ENCODE measurements at places on chromosomes 11 and 22.

DNA sequence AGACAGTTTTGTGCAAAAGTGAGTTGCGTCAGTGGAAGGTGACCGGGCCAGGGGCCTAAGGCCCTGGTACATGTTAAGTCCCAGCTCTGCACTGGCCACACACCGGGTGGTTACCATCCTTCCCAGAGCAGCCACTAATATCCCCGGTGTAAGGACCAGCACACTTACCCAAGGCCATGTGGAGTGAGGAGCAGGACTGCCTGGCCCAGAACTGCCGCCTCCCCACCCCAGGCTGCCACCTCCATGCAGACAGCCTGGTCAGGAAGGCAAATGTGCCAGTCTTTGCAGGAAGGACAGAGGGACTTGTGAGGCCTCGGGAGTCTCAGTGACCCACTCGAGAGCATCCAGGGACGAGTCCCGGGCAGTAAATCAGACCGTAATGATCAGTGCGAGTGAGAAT, 102.9 kb downstream of the MORC2 start:
- DNase-seq, result no peak

- no peak for DNase-seq
Measured at GRCh38 chr11:133240908-133241655, 291.2 kb downstream of the OPCML start.

DNA sequence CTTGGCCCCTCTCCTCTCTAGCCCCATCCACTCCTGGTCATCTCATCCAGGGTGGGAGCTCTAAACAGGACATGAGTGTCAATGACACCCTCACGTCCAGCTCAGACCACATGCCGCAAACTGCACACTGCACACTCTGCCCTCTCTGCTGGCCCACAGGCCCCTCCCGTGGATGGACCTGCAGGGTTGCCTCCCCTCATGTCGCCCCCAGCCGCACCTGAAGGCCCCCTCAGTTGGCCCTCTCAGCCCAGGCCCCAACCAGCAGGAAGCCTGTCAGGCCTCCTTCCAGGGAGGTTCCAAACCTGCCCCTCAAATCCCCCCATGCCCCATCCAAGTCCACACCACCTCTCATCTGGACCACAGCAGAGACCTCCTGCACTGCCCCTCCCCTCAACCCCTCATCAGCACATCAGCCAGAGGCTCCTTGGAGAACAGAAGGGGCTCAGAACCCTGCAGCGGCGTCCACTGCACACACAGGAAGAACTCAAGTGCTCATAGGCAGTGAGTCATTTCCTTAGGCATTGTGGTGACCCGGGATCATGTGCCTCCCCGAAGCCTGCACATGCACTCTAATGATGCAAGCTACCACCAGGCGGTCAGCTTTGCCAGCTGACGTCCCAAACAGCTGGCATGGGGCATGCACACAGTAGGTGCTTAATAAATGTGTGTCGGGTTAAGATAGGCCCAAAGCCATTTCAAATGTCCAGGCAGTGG, 12.9 kb upstream of the CDKN1C start:
- peak; percentile 19 for DNase-seq

GRCh38 chr22:43955040-43955882, at the start of gene SAMM50:
Gene SAMM50 (plus strand): TSS chr22:43955442. CDS start chr22:43955578, 136 bp downstream.
- peak; percentile 80 for DNase-seq

GRCh38 chr11:75589933-75590332, 27.9 kb downstream of the SERPINH1 start:
- DNase-seq, result no peak

Measured in activated CD8-positive, alpha-beta memory T cell treated with anti-CD3 and anti-CD28 coated beads for 4 hours (primary cell).